Thymus (tissue), 14 donors: ENCODE measurements at places on chromosomes 16 and 17.

DNA sequence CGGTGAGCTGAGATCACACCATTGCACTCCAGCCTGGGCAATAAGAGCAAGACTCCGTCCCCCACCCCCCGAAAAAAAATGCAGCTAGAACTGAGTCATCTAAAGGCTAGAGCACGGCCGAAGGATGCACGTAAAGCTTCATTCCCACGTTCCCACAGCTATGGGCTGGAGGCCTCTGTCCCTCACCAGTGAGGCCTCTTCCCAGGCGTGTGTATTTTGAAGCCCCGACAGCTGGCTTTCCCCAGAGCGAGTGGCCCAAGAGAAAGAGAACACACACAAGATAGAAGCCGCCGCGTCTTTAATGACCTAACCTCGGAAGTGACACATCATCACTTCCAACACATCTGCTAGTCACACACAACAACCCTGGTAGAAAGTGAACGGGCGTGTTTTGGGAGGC lies 6.6 kb upstream of the KCTD5 start:
- DNase-seq, result no peak

DNA sequence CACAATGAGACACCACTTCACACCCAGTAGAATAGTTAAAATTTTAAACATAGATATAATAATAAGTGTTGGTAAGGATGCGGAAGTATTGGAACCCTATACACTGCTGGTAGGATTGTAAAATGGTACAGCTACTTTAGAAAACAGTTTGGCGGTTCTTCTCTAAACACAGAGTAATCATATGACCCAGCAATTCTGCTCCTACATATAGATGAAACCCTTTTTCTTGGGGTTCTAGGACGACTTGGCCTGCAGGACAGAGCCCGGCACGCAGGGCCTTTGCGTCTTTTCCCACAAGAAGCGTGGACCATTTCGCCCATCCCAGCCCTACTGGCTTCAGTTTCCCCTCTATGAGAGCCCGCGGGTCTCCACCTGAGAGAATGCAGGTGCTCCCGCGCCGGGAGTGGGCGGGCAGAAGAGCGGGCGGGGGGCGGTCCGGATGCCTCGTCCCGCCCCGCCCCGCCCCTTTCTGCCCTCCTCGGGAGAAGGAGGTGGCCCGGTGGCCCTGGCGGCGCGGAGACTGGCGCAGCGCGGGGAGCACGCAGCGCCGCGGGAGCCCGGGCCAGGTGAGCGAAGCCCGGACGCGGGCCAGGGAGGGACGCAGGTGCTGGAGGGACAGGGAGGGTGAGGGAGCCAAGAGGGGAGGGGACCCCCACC lies at the start of gene SDR42E2:
Gene SDR42E2 (plus strand): TSS at position 508 of the 657 bp plus-strand sequence. CDS start 3,077 bp downstream, outside the sequence.
- peak; percentile 54 for DNase-seq

DNA sequence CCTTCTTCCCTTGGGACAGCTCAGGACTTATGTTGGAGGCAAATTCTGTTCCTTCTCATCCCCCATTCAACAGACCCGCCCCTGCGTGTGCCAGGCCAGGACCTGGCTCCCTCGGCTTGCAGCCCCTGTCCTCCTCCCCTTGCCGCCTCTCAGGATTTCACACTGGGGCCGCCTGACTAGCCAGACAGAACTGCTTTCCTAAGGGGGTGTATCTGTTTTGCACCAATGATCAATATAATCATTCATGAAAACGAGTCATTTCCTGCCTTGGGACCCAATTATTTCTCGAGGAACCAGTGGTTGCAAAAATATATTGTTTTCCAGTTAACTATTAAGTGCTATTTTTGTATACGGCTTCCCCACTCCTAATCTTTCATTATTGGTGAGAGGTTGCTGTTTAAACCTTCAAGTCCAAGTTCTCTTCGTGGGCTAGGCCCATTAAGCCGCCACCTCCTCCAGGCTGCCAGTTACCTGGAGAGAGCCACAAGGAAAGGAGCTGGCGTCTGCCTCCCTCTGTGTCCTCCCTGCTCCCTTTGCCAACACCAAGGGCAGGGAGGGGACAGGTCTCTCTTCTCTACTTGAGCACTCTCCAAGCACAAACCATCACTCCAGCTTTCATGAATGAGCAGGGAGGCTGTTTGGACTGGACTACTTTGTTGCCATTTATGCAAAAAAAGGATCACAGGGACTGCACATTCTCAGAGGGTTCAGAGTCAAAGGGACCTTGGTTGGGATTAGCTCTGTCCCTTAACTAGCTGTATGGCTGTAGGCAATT lies 8.9 kb downstream of the DCAKD start:
- DNase-seq, result no peak

- DNase-seq, result peak; percentile 69
These were observed 121.9 kb upstream of the GSE1 start for GRCh38 chr16:85491058-85491771.

DNA sequence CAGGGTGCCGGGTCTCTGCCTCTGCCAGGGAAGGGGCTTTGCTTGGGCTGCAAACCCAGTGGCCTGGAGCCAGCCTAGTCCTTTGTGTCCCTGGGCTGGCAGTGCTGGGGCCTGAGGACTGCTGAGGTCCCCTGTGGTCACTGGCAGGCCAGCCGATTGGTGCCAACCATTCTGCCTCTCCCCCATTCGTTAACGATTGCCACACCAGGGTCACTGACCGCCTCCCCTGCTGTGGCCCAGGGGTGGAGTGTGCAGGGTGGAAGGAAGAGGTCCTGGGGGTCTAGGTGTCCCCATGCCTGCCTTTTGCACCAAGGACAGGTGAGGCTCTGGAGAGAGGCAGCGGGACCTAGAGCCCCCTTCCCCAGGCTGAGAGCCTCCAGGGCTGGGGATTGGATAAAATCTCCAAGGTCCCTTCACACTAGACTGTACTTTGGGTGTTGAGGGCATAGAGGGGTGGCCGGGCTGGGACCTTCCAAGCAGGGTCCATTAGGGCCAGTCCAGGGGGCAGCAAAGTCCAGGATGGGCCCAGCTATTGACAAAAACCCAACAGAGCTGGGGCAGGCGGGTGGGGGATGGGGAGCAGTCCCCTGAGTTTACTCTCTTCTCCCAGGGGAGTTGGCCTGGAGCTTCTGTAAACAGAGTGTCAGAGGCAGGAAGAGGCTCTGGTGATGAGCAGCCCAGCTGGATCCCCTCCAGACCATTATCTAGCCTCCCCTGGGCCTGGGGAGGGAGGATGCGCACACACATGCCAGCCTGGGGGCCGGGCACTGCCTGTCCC lies 1.1 kb downstream of the VASN start:
- DNase-seq, result no peak

DNA sequence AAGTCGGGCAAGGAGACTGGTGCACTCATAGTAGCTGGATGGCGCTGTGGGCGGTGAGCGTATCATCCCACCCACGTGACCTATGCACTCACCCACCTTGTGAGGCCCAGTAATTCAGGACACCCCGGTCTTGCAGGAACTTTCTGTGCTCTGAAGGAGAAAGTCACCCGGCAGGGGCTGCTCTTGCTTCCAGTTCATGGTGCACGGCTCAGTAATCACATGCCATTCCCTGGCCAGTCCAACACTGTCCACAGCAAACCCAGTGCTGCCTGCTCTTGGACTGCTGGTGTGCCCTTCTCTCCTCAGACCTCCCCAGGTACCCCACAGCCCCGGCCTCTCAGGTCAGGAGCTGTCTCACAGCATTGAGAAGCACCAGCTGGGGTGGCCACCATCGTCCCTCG lies 16.4 kb upstream of the RHBDF2 start:
- DNase-seq, result no peak

- no peak for DNase-seq
These were observed 14.7 kb upstream of the XYLT2 start for GRCh38 chr17:50331085-50331791.

GRCh38 chr17:4733073-4733531 lies 1.9 kb downstream of the MED11 start:
- DNase-seq, result no peak

DNA sequence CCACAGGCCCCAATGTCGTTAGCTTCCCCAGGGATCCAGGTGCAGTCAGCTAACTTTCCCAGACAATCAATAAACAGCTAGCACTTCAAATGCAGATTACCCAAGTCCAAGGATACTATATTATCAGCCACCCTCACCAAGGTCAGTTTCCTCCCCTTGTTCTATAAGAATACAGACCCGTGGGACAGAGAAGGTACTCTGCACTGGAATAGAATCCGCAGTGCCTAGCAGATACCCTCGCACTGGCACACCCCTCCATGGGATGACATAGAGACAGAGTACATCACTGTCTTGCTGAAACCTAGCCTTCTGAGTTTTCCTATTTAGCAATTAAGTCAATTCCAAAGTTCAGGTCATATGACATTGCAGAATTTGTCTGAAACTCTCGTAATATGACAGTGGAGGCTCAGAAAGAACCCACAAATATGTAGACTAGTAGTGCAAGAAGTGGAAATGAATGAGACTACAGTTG lies 40.0 kb upstream of the ABCA10 start:
- DNase-seq, result no peak

DNA sequence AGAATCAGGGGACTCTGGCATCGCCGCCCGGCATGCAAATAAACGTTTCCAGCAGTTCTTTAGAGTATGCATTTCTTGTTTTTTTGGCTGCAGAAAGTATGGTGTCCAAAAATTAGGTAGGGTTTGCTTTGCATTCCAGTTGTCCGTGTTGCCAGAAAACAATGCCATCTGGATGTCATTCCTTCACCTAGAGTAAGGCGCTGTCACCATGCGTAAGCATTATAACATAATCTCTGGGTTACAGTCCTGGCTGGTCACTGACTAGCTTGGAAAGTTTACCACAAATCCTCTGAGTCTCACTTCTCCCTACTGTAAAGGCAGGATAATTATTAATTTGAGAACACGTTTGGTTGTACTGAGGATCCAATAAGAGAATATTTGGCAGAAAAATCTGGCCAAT lies 457.7 kb downstream of the XYLT1 start:
- DNase-seq, result no peak
